ENCODE measurements at places on chromosomes 13 and 19.

- DNase-seq: no peak
These were observed 12.5 kb upstream of the NCR1 start for GRCh38 chr19:54893406-54893805.

DNA sequence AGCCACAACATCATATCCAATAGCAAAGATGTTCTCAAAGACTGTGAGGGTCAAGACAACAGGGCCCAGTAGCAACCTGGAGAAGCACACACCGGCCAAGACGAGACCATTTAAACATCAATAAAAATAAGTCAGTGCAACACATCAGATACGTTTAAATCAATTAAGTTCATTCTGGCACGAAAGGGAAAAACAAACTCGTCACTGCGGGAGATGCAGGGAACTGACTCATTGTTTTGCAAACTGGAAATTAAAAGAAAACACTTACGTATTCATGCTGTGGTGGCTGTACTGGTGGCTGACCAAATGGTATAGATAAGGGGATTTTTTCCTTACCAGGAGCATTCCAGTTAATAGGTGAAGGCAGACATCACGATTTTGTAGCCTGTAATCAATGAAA, 26.3 kb upstream of the SLC15A1 start:
- DNase-seq: no peak

- no peak for DNase-seq
These were observed 14.1 kb downstream of the BRD4 start for GRCh38 chr19:15318241-15318691.

GRCh38 chr19:52170863-52171320, 529 bp downstream of the ZNF836 start:
- DNase-seq: no peak

DNA sequence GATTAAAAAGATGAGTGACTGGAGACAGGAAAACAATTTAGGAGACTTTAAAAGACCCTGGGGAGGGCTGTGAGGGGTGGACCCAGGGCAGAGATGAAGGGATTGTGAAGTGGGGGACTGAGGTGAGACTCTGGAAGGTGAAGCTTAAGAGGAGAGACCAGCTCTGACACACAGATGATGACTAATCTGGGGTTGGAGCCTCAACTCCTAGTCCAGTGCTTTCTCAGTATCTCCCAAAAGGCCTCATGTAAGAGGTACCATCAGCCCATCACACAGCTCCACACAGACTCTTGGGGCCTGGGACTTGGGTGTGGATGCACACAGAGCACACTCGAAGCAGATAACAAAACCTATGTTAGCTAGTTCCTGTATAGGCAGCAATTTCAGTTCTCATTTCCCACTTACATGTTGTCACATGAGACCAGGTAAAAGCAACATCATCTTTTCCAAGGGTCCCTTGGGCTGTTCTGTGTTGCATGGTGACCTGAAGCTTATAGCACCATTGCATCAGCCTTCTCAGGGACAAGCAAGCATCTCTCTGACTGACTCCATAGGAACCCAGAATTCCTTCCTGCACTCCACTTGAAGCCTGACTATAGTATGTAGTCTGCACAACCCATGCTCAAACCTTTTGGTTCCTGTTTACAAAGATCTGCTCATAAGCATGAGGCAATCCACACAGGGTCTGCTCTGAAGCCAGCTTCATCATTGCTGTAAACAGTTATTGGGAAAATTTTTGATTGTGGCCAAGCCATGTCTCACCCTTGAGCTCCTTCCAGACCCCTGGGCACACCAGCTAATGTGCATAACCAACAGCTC, 88.6 kb upstream of the MYCBP2 start:
- no peak for DNase-seq

DNA sequence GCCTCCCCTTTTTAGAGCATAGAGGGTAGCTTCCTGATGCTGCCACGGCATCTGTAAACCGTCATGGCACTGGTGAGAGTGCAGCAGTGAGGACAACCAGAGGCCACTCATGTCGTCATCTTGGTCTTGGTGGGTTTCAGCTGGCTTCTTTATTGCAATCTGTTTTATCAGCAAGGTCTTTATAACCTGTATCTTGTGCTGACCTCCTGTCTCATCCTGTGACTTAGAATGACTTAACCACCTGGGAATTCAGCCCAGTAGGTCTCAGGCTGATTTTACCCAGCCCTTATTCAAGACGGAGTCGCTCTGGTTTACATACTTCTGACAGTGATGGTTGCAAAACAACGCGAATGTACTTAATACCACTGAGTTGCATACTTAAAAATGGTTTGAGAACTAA, 14.4 kb upstream of the FBN3 start:
- DNase-seq: no peak

GRCh38 chr13:90477216-90477615, 870.3 kb upstream of the MIR17HG start:
- no peak for DNase-seq

DNA sequence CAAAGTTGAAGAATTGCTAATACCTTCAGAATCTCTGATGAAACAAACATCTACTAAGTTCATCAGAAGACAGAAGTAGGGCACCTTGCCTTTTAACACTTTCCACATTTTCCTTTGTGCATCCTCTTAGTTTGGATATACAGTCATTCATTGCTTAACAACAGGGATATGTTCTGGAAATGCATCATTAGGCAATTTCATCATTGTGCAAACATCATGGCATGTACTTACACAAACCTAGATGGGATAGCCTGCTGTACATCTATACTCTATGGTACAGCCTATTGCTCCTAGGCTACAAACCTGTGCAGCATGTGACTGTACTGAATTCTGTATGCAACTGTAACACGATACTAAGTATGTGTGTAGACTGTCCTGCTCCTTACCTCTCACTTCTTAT, 169.8 kb downstream of the SUCLA2 start:
- DNase-seq: no peak
